Fibroblast of the aortic adventitia (primary cell): ENCODE measurements at places on chromosomes 4 and X. TPM values are rescaled to one million over a fixed set of nuclear protein-coding genes. Genes with fewer than 3 reads are reported as not detected.
A peak's percentile ranks its signal among the peaks of the same experiment; 100 is the strongest.

- peak; percentile 94 for DNase-seq
Observed at GRCh38 chr4:53586121-53586816, 5.0 kb downstream of the LNX1 start.

TREX2 gene
- 1.3 TPM in 1 of 2 replicates, not detected in the other for total RNA-seq

DNA sequence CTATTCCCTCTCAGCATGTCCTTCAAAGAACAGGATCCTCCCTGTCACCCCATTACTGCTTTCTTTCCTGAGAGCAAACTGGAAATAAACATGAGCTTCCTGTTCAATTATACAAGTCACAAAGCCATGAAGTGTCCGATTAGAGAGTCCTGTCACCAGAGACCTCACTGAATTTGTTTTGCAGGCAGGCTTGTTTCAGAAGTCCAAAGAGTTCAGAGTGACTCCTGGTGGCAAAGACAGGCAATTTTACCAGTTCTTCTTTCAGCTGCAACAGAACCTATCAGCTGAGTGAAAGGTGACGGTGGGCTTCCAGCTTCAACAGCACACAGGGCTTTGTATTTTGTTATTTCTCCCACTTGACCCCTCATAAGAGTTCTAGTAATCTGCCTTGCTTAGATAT lies 6.4 kb downstream of the ELK1 start:
- DNase-seq = peak; percentile 51

- DNase-seq = no peak
Observed at GRCh38 chrX:125544031-125544660, 224.5 kb downstream of the TEX13C start.

DNA sequence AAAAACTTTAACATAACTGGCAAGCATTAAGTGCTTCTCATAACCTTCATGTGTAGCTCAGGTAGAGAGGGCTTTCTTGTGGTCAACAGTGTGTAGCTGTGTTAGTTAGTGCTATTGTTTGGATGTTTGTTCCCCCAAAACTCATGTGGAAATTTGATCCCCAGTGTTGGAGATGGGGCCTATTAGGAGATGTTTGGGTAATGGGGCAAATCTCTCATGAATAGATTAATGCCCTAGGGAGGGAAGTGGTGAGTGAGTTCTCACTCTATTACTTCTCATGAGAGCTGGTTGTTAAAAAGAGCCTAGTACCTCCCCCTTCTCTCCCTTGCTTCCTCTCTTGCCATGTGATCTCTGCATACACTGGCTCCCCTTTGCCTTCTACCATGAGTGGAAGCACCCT lies 16.5 kb upstream of the SLC25A43 start:
- no peak for DNase-seq

TBX22 gene
- total RNA-seq = not detected in 2 replicates

SNCA gene
- 2.3 TPM in 1 of 2 replicates, not detected in the other for total RNA-seq

GAGE1 gene
- not detected in 2 replicates for total RNA-seq

- DNase-seq = no peak
Observed at GRCh38 chr4:168592676-168593075, 95.8 kb downstream of the PALLD start.

WDR13 gene
- 41.2 and 72.7 TPM in 2 replicates for total RNA-seq

GRCh38 chrX:39012621-39013111 lies 211.4 kb downstream of the MID1IP1 start:
- DNase-seq = peak; percentile 66

RHOXF1 gene
- total RNA-seq = not detected in 2 replicates

- DNase-seq = no peak
Observed at GRCh38 chrX:154014429-154015380, 5.0 kb downstream of the IRAK1 start.

CLDN22 gene
- total RNA-seq = under 0.01 TPM in 1 of 2 replicates, not detected in the other

DDX53 gene
- total RNA-seq = not detected in 2 replicates

- peak; percentile 83 for DNase-seq
Observed at GRCh38 chr4:139815778-139816601, 150.4 kb downstream of the MGST2 start.

DNA sequence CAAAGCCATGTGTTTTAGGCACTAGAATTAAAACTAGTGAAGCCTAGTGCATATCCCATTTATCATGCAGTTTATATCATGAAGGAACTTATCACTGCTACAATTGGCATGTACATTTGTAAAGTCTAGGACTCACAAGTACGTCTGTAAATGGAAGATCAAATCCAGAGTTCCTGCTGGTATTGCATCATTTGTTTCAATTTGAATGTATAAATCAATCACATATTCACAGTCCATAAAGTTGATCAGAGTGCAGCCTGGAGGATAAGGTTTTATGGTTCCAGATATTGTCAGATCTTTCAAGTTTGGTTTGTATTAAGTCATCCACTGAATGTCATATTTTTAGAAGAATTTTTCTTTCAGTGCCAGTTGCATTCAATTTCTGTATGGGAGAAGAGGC lies 32.6 kb upstream of the PDE5A start:
- DNase-seq = no peak

- DNase-seq = no peak
Observed at GRCh38 chr4:93444860-93445259, 383.7 kb upstream of the ATOH1 start.

DNA sequence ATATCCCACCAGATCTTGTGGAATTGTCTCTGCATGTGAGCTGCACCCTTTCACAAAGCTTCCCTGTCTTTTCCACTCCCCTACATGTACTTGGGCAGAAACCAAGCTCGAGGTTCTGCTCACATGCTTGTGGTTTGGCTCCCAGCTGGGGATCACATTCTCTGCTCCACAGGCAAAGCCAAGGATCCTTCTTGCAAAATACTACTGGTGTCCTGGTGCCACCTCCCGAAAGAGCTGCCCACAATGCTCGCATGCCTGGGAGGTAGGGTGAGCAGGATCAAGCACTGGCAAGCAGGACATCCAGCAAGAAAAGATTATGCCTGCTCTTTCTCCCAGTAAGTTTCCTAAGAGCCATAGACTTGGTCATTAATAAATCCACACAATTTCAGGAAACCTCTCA lies 45.1 kb upstream of the PPARGC1A start:
- DNase-seq = peak; percentile 70

HCFC1 gene
- 16.4 and 34.5 TPM in 2 replicates for total RNA-seq

DNA sequence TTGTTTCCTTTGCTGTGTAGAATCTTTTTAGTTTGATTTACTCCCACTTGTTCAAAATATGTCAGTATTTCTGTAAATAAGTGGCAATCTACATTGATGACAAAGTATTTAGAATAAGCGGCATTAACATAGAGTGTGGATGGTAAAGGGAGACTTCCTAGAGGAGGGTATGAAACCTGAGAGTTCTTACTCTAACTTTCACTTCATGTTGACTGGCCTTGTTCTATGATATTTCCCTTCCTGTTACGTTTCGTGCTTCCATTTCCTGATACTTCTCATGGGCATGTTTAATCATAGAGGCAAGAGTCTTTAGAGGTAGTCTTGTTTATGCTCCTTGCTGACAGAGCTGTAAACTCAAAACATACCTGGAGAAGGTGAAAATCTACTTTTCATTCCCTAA lies 408.9 kb downstream of the GLUD2 start:
- no peak for DNase-seq

CSAG1 gene
- total RNA-seq = not detected in 2 replicates

DNA sequence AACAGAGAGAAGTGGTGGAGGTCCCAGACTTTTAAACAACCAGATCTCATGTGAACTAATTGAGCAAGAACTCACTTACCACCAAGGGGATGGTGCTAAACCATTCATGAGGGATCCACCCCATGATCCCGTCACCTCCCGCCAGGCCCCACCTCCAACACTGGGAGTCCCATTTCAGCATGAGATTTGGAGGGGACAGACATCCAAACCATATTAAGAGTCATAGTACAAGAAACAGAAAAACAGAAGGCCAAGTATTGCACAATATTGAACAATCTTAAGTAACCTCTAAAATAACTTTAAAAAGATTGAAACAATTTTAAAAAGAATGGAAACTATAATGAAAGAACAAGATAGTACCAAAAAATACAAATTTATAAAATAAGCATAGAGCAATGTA lies 110.0 kb downstream of the CBR4 start:
- peak; percentile 53 for DNase-seq

- no peak for DNase-seq
Observed at GRCh38 chr4:108155373-108155772, 13.4 kb downstream of the LEF1 start.

GRCh38 chr4:6806924-6807626 lies 24.5 kb downstream of the KIAA0232 start:
- DNase-seq = peak; percentile 13

- DNase-seq = peak; percentile 68
Observed at GRCh38 chr4:39621582-39621981, 17.1 kb downstream of the SMIM14 start.

DNA sequence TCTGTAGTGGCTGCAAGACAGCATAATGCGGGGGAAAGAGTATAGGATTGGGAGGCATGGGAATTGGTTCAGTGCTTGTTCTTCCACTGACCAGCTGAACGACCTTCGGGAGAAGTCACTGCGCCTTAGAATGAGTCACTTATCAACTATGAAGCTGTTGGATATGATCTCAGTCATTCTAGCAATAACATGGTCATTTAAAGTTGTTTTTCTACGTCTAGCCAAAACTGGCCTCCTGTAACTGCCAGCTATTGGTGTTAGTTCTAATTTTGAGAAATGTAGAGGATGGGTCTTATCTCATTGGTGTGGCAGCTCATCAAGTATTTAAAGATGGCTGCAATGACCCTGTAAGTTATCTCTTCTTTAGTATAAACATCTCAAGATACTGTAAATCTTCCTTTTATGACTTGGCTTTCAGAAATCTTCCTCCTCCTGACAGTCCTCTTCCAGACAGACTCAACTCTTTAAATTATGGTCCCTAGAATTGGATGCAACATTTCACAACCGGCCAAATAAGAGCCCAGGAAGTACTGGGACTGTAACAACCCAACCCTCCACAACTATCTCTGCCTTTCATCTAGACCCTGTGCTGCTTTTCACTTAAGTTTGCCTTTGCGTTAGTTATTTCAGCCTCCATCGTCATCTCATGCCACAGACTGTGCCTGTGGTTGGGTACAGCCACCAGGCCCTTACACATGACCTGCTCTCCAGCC lies 243.3 kb downstream of the CBR4 start:
- peak; percentile 84 for DNase-seq

DNA sequence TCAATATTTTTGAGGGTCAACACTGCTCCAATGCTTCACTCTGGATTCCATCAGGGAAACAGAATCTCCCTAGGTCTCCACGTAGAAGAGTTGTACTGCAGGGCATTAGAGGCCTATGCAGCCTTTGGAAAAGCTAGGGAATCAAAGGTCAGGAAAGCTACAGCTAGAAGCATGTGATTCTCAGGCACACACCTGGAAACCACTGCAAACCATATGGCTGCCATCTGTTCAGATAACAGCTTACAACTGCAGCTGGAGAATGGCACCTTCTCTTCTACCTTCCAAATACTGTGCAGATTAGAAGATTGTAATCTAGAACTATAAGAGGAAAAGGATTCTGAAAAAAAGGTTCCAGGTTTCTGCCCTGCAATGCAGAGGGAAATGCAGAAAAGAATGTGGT lies 60.6 kb downstream of the BTC start:
- no peak for DNase-seq

DNA sequence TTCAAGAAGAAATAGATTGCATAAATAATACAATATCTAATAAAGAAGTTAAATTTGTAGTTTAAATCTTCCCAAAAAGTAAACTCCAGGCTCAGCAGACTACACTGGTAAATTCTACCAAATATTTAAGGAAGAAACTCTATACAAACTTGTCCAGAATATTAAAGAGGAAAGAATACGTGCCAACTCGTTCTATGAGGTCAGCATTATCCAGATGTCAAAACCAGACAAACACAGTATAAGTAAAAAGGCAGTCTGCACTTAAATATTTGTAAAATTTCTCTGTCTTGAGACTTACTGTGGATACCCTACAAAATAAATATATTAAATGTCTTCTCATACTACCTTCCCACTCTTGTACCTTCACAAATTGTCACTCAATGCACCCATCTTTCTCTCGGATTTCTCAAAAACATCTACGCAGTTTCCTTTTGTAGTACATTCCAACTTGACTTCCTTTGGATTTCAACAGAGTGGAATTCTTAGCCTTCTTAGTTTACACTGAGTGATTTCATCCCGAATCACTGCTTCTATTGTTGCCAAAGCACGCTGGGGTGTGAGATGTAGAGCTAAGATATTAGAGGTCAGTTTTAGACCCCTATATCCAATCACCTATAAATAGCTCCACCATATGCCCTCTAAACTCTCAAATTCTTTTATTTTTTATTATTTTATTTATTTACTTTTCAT lies 71.6 kb upstream of the MAB21L2 start:
- peak; percentile 91 for DNase-seq

DNA sequence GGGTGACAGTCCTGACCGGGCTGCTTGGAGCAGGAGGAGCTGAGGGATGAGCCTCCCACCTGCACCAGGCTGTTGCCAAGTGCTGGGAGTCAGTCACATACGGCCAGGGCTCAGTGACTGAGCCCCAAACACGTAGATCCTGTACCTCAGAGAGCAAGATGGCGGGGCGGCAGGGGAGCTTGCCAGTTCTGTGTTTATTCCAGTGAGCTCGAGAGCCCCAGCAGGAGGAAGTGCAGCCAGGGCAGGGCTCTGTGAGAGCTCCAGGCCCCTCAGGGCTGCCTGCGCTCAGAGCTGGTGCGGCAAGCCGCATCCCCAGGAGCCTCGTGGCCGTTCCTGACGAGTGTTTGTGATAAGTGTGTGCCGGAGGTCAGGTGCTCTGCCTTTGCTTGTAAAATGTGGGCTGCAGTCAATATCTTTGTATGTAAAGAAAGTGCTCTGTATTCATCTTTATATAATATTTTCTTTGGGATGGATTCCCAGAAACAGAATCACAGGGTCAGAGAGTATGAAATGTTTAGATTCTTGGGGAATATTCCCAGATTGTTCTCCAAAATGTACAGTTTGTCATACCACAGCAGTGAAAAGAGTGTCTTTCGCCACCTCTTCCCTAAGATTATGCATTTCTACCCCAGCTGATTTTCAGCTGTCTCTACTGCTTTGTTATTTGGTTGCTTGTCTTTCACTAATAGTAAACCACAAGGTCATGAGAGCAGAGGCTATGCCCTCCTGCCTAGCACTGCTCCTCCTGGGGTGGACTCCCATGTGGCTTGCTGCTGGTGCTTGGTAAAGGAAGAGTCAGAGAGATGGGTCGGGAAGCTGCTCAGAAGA lies 50.3 kb downstream of the NELFA start:
- DNase-seq = no peak

DNA sequence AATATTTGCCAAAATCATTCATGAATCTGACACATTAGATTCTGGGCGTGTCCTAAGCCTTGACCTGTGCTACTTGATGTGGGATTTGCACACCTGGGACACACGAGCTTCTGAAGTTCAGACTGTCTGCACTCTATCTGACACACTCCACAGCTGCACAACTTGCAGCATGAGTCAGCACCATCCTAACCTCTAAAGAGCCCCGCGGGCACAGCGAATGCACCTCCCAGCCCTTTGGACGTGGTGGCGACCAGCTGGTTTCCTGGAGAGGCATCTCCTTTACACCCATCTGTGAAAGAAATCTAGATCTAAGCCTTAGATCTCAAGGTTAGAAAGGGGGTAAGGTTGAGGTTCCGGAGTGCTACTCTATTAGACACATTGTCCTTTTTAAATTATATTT lies 69.2 kb downstream of the SORBS2 start:
- no peak for DNase-seq

TLR7 gene
- total RNA-seq = not detected in 2 replicates

GRCh38 chr4:96305030-96305429 lies 465.1 kb downstream of the PDHA2 start:
- DNase-seq = no peak

- DNase-seq = no peak
Observed at GRCh38 chr4:139493176-139493575, 39.3 kb downstream of the RAB33B start.
